ENCODE measurements at places on chromosomes 3 and 15.

DNA sequence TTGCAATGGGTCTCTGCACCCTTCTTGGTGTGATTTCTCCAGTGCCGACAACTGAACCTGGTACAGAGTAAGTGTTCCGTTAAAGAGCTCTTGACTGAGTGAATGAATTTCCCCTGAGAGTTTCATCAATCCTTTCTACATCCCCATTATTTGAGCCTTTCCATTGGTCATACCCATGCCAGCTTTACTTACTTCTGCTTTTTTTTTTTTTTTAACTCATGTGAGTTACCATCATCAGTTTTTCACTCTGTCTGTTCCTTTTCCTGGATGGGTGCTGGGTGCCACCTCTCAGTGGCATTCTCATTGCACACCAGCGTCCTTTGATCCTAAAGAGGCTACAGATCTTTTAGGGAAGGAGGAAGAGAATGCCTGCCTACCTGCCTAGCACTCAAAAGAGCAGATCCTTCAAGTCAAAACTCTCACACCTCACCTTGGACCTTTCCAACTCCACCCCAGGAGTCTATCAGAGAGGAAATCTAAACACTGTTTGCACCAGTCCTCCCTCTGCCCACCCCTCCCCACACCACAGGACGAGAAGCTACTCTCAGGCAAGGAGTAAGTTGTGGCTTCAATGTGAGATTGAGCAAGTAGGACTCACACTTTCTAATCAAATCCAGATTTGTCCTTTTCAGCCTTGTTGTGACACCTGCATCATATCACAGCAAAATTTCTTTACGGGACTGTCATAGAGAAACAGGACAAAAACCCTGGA, 13.1 kb upstream of the USP3 start:
- DNase-seq, result no peak

DNA sequence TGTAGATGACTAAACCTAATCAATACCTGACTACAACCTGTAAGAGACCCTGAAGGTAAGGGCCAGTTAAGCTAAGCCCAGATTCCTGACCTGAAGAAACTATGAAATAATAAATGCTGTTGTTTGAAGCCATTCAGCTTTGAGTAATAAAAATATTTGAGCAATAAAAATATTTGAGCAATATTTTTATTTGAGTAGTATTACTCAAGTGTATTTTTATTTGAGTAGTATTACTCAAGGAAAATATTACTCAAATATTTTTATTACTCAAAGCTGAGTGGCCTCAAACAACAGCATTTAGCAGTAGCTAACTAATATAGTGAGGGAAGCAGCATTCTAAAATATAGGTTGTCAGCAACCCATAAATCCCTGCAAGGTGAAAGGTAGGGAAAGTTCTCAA, 143.8 kb upstream of the RARB start:
- DNase-seq, result no peak

GRCh38 chr3:51706788-51707731, at the start of gene GRM2:
TSS of gene GRM2 (plus strand) at chr3:51707068. CDS start at chr3:51708984, 1,916 bp downstream.
- no peak for DNase-seq

GRCh38 chr15:67208396-67208795, 46.1 kb downstream of the AAGAB start:
- DNase-seq, result no peak

DNA sequence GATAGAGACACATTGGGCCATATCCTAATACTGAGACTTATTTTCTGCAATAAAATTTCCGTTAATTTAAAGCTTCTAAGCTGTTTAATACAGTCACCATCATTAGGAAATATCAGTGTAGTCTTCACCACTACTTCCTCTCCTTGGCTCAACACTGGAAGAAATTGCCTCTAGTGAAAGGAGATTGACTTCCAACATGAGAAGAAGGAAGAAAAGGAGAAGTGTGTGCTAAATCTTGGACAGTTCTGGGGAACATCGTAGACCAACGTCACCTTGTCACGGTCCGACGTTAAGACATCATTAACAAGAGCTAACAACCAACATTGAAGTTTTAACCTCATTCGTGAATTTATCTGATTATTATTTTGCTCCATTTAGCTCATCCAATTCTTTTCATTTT, 987.0 kb upstream of the CFAP20DC start:
- no peak for DNase-seq

DNA sequence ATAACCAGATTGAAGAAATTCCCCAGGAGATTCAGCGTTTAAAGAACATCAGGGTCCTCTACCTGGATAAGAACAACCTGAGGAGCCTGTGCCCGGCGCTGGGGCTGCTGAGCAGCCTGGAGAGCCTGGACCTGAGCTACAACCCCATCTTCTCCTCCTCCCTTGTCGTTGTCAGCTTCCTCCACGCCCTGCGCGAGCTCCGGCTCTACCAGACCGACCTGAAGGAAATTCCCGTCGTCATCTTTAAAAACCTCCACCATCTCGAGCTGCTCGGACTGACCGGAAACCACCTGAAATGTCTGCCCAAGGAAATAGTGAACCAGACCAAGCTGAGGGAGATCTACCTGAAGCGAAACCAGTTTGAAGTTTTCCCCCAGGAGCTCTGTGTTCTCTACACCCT, 9.4 kb upstream of the LRRC34 start:
- no peak for DNase-seq

- peak; percentile 78 for DNase-seq
Measured at GRCh38 chr3:182327196-182327681, 466.1 kb upstream of the ATP11B start.

DNA sequence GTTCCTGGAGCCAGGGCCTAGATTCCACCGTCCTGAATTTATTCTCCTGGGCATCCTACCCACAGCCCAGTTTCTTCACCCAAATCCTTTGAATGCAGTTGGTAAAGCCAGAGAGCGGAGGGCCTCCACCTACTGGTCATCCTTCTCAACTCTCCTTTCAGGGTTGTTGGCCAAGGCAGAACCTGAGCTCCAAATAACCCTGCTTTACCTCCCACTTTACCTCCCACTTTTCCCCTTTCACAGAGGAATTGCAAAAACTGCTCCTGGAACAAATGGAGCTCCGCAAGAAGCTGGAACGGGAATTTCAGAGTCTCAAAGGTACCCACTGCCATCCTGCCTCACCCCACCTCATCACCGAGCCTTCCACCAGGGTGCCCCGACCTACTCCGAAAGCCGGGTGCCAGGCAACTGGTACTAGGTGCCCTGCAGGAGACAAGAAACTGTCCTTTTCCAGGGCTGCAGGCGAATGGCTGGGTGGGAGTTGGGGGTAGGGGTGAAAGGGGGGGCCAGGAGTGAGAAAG, 6.8 kb downstream of the SKOR1 start:
- DNase-seq, result no peak

DNA sequence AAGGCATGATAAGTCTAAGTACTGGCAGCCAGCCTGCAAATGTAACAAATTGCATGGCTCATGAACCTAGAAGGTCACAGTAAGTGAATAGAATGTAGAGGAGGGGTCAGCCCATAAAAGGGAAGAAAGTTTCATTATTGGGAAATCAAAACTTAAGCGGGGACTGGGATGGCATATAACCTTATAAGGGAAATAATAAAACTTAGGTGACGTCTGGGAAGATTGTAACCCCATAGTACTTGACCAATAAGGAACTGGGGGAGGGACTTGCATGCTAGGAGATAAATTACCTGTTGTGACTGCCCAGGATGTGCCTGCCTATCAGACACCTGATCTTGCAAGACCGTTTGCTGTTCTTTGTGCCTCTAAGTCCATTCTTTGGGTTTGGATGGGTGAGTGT, 28.1 kb upstream of the MCTP2 start:
- DNase-seq, result no peak

- DNase-seq, result peak; percentile 83
Measured at GRCh38 chr3:62229211-62229610, 144.1 kb downstream of the FEZF2 start.

- DNase-seq, result no peak
Measured at GRCh38 chr3:187973977-187974870, 179.7 kb upstream of the LPP start.

DNA sequence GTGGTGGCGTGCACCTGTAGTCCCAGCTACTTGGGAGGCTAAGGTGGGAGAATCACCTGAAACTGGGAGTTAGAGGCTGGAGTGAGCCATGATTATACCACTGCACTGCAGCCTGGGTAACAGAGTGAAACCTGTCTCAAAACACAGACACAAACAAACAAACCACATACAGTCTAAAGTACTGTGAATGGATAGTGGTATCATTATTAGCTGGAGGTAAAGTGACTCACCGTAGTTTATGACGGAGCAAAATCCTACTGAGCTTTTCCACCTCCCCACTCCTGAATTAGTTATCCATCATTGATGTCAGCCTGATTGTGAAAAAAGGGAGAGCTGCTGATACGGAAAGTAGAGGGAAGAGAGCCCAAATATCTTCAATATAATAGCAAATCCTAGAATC, 3.2 kb upstream of the CNOT10 start:
- no peak for DNase-seq

GRCh38 chr3:31770822-31771326, 210.2 kb downstream of the OSBPL10 start:
- DNase-seq, result no peak

- DNase-seq, result no peak
Measured at GRCh38 chr15:50256188-50257041, 9.1 kb downstream of the HDC start.

- DNase-seq, result no peak
Measured at GRCh38 chr3:40333416-40333815, 23.9 kb downstream of the EIF1B start.

DNA sequence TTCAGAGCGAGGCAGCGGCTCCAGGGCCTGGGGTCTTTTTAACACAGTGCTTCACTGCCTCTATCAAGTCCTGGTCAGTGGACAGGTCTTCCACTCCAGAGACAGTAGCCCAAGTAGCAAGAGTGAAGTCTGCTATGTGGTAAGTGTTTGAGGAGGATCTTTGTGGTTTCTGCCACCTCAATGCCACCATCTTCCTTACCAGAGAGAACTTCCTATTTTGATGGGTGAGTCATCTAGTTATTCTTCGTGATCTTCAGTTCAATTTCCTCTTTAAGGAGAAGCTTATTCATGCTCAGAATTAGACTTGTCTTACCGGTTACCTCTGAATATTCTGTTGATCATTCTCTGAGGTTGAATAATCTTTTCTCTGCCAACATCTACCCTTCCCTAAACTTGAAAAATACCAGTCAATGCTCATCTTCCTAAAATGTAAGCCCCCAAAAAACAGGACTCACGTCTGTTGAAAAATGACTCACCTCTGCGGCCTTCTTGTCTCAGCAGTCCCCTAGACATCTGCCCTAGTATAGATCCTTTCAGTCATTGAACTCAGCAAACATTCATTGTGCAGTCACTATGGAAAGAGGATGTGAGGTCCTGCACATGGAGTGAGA, 32.2 kb upstream of the BCL6 start:
- no peak for DNase-seq

GRCh38 chr3:124851136-124851535, 36.0 kb downstream of the ITGB5 start:
- no peak for DNase-seq

- DNase-seq, result no peak
Measured at GRCh38 chr3:4866866-4867265, 112.4 kb upstream of the BHLHE40 start.

GRCh38 chr3:147304756-147305155, 101.6 kb downstream of the ZIC4 start:
- no peak for DNase-seq

DNA sequence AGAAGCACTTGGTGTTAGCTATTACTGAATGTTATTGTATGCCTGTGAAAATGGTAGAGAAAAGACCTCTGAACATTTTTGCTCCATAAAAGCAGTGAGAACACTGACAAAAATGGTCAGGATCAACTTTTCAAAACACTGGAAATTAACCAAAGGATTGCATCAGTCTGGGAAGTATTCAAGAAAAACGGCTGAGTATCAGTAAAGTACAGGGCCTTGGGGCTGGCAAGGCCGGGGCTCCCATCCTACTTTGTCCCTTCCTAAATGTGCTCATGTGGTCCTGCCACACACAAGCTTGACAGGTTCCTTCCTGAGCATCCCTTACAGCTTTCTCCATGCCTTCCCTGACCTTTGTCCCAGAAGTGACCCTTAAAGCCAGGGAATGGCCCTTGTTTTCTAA, 84.0 kb downstream of the CFAP20DC start:
- DNase-seq, result no peak

DNA sequence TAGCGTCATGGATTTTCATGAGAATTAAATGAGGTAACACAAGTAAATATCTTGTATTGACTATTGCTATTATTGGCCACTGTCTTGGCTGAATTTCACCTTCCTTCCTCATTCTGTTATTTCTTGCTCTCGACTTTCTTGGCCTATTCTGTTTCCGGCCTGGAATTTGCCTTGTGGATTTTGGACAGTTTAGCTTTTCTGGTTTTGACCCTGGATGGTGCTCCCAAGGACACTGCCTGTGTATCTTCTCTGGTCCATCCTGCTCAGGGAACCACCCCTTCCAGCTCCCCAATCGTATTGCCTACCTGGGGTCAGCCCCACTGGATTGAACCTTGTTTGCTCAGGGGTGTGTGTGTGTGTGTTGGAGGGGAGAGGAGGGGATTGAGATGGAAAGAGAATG, 376.2 kb upstream of the C2CD4B start:
- DNase-seq, result no peak

- peak; percentile 69 for DNase-seq
Measured at GRCh38 chr3:43769097-43769884, 78.6 kb downstream of the ABHD5 start.

DNA sequence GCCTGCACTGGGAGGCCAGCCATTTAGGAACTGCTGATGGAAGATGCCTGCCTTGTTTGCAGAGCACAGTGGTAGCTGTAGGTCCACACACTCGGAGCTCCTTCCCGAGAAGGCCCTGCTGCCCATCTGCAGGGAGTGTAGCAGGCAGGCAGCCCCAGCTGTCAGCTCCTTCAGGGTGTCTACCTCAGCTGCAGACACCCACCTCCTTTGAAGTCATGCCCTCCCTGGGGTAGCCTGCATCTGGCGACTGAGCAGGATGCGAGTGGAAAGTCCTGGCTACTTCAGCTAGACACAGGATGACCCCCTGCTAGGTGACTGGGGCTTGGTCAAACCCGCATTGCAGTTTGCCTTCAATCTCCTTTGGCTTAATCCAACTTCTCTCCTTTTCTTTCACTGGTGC, 93.2 kb upstream of the TLE3 start:
- DNase-seq, result no peak

GRCh38 chr15:41102854-41103253, 13.2 kb downstream of the INO80 start:
- DNase-seq, result no peak

GRCh38 chr3:11071096-11071755, 78.7 kb downstream of the SLC6A1 start:
- no peak for DNase-seq

DNA sequence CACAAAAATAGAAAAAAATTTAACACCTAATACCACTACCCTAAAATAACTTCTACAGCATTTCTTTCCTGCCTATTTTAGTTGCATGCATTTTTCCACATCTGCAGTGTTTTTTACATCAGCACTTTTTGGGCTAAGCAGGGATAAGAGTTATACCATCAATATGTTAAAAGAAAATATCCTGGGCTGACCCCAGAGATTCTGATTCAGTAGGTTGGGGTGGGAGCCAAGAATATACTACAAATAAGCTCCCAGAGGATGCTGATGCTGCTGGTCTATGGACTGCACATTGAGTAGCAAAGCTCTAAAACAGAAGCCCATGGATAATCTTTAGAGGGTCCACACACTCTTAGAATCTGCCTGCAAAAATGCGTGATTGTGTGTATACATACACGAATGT, 14.8 kb downstream of the FYCO1 start:
- no peak for DNase-seq

Measured in NCI-H446 (cell line).